Fibroblast of the conjunctiva (primary cell): ENCODE measurements at places on chromosomes 1 and 21.

- DNase-seq = no peak
Observed at GRCh38 chr1:220982686-220983085, 103.4 kb downstream of the HLX start.

DNA sequence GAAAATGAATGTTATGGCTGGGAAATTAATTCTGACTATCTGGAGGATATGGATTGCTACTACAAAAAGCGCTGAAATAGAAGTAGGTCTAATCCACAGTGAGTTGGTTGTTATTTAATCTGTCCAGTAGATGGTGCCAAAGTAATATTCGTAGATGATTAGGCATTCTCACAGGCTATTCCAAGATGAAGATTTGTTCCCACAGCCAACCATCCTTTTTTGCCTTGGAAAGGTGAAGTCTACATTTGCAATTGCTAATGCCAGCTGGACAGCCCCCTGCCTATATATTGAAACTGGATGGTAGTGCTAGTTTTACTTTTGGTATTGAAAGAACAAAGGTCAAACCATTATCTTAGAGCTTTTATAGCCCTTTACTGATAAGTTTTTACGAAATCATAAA lies 43.8 kb downstream of the RBM11 start:
- peak; percentile 34 for DNase-seq

- DNase-seq = no peak
Observed at GRCh38 chr1:46528297-46528955, 23.0 kb downstream of the KNCN start.

DNA sequence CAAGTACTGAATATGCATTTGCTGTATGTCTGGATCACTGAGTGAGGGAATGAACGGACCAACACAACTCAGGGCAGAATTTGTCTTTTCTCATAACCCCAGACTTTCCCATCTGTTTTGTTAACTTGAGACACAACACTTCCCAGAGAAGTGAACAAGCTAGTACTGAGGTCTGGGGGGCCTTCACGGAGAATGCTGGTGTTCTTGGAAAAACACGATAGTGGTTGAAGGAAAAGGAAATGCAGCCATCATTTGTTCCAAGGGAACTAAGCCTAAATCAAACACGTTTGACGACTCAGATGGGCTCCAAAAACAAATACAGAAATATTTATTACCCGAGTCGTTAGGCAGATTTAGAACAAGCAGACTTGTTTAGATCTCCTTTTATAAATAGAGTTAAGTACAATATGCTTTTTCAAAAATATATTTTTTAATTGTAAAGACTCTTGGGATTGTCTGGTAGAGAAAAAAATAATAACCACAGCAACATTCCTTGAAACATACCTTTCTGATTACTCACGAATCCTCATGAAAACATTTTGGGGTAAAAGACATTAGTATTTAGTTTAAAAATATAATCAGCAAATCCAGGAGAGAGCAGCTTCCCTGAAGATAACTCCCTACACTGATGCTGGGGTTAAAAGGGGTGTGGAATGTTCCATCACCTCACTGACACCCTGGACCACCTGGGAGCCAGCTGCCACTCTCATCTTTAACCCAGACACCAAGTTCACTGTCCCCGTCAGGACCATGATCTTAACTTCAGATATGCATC lies 427.7 kb upstream of the RUNX1 start:
- peak; percentile 22 for DNase-seq

DNA sequence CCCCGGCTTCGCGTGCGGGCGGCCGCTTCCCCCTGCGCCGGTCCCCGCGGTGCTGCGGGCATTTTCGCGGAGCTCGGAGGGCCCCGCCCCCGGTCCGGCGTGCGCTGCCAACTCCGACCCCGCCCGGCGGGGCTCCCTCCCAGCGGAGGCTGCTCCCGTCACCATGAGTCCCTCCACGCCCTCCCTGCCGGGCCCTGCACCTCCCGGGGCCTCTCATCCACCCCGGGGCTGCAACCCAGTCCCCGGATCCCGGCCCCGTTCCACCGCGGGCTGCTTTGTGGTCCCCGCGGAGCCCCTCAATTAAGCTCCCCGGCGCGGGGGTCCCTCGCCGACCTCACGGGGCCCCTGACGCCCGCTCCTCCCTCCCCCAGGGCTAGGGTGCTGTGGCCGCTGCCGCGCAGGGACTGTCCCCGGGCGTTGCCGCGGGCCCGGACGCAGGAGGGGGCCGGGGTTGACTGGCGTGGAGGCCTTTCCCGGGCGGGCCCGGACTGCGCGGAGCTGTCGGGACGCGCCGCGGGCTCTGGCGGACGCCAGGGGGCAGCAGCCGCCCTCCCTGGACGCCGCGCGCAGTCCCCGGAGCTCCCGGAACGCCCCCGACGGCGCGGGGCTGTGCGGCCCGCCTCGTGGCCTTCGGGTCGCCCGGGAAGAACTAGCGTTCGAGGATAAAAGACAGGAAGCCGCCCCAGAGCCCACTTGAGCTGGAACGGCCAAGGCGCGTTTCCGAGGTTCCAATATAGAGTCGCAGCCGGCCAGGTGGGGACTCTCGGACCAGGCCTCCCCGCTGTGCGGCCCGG lies 159.2 kb downstream of the RUNX1 start:
- DNase-seq = no peak

DNA sequence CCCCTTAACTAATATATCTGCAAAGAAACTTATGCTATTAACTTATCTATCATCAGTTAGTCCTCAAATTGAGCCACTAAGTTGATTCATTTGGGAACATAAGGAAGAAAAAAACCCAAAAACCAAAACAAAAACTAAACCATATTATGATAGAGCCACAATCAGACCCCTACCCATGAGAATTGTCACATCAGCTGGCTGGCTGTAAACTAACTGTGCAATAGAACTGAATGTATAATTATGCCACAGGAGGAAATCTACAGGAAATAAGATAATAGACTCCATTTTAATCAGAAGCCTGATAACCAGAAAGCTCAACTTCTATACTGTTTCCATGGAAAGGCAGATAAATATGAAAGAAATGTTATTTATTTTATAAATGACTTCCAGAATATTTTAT lies 110.0 kb downstream of the RGL1 start:
- no peak for DNase-seq

GRCh38 chr1:162753001-162753658 lies 37.4 kb upstream of the HSD17B7 start:
- no peak for DNase-seq

DNA sequence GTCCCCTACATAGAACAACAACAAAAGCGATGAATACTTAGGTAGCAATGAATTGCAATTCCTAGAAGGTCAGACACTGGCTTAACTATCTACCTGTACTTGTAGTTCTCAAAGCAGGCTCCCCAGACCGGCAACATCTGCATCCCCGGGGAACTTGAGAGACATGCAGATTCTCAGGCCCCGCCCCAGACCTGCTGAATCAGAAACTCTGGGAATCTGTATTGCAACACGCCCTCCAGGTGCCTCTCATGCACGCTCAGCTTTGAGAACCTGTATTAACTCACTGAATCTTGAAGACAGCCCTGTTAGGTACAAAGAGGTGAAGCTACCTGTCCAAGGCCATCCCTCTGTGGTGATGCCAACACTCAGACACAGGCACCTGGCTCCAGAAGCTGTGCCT lies 128.1 kb downstream of the KAZN start:
- DNase-seq = no peak
